CD4-positive, CD25-positive, alpha-beta regulatory T cell (primary cell): ENCODE measurements at places on chromosomes 11 and 22. TPM values are rescaled to one million over a fixed set of nuclear protein-coding genes. Genes with fewer than 3 reads are reported as not detected.

DNA sequence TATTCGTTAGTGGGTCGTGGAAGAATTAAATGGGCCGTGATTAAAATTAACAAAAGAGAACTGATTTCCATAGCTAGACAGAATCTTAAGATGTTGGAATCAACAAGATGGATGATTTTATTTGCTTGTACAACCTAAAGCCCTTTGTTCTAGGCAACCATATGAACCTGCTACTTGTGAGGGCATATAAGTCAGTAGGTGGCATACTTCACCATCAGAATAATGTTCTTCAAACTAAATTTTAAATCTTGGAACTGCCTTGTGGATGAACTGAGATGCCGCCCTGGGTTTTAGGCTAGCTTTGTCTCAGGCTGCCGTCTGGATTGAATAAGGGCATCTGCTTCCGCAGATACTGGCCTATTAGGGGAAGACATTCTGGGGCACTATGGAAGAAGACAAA lies 40.9 kb downstream of the CSRP3 start:
- DNase-seq, result no peak

GRCh38 chr11:117076941-117077691 lies 21.1 kb downstream of the SIK3 start:
- no peak for DNase-seq

DNA sequence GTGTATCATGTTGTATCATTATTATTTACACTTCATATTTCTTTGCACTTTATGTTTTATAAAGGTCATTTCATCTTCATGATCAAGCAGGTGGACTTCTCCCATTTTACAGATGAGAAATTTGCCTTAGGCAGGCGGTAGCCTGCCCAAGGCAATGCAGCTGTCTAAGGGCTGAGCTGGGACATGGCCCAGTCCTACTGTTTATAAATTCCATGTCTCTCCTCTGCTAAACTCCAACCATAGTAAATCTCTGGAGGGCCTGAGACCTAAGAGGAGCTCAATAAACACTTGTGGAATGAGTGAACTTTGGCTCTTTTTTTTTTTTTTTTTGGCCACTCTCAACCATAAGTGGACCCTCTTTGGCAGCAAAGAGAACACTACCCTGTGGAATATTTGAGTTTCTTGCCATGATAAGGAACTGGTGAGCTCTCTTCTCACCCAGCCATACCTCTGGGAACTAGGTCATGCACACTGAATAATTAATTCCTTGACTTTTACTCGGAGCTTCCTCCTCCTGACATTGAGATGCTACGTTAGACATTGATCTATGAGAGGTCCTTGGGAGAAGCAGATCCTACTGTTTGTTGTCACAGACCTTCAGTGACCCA lies 29.9 kb downstream of the MICAL2 start:
- no peak for DNase-seq

- no peak for DNase-seq
Measured at GRCh38 chr11:5289696-5290095, 12.1 kb downstream of the OR51B4 start.

GRCh38 chr22:29842740-29843139 lies 4.7 kb upstream of the ASCC2 start:
- no peak for DNase-seq

Gene RIBC2
- polyA plus RNA-seq, result not detected

Gene CD6
- 108 TPM for polyA plus RNA-seq

Gene BIRC3
- polyA plus RNA-seq, result 151 TPM
